ENCODE measurements at places on chromosomes 7 and 10.

DNA sequence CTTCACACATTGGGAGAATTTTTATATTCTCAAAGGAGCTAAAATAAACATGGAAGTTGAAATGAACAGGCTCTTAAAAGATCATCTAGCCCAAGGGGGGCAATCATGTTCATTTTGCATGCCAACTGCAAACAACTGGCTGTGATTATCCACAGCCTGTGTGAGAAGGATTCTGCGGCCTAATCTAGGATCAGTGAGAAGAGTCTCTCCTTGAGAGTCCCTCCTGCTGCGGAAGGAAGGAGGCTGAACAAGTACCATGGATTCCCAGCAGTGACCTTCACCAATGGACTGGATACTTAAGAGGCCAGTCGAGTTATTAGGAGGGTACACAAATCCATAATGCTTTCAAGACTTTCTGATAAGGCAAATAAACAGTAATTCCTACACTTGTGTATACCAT is 76.7 kb downstream of the IGF2BP3 start:
- no peak for DNase-seq

GRCh38 chr7:116242178-116242577 is 31.8 kb downstream of the TES start:
- no peak for DNase-seq

DNA sequence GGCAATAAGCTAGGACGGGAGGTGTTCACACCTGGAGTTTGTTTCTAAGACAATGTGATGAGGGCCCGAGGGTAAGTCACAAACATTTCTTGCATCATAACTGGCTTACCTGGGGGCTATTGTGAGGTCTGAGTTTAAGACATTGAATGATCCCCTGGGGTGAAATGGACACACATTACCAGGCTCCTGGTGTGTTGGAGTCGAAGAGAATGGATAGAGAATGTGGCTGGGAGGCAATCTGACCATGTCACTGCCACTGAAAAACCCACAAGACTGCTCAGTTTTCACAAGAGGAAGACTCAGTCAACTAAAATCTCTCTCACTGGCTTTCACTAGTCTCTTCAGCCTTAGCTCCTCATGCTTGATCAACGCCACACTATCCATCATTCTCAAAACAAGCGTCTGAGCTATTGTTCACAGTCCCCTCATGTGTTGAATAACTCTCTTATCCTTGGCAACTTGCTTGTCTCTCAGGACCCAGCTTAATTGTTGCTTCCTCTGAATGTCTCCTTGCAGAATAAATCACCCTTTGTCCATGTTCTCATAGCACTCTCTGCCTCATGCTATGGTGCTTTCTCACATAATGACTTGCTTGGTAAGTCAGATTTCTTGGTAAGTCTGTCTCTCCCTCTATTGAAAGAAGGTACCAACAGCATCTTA is at the start of gene C10orf120:
TSS of gene C10orf120 (minus strand) at position 51 of the 660 bp plus-strand sequence. CDS start 56 bp downstream, outside the sequence.
- no peak for DNase-seq

- peak; percentile 42 for DNase-seq
These were observed 557 bp downstream of the HOXA11 start for GRCh38 chr7:27184337-27185012.

DNA sequence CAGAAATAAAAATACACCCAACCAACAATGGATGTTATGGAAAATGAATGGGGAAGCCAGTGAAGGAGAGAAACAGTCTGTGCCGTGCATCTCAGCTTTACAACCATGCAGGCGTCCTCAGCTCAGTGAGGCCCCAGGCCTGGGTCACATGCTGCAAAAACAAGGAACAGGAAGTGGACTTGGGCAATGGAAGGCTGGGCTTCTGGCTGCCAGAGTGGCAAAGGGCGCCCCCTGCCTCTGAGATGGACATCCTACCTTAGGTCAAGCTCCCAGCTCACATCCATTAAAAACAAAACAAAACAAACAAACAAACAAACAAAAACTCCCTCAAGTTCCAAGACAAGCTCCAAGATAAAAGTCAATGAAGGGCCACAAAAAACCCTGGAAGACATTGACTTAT is 54.7 kb upstream of the AFAP1L2 start:
- no peak for DNase-seq

GRCh38 chr10:100766693-100767421 is 21.5 kb downstream of the PAX2 start:
- no peak for DNase-seq

All from NCI-H446 (cell line).